ENCODE measurements at places on chromosomes 6 and 20.

GRCh38 chr20:17840423-17840822 lies 128.2 kb downstream of the SNX5 start:
- no peak for DNase-seq

- no peak for DNase-seq
Observed at GRCh38 chr6:106275692-106276091, 49.9 kb downstream of the ATG5 start.

DNA sequence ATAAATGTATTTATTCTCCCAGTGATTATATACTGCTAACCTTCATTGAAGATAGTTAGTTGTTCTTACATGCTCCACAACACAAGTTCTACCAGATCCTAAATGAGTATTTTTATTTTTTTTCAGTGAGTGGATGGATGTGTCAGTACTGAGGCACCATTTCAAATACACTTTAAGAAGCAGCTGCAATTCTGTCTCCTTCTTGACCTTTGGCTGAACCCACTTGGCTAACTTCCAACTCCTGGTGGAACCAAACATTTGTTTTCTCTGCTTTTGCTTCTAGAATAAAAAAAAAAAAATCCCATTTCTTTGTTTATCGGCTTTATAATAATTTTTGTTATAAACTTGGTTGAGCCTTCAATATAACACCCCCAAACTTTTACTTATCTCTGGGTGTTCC lies 458.3 kb upstream of the MAP3K7 start:
- DNase-seq: peak; percentile 2

DNA sequence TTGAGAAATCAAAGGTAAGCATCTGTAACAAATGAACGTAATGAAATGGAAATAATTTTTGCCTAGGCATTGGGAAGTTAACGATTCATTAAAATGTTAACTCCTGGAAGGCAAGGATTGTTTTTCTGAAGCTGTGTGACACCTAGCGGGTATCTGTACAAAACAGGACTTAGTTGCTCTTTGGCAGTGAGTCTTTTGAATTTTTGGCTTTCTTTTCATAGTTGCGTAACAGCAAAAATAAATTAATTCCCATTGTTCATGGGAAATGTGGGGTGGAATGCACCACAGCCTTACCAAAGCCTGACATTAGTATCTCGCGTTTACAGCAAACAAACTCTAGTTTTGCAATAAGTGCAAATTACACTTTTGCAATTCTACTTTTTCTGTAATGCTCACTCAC lies 92.7 kb upstream of the DTNBP1 start:
- no peak for DNase-seq

DNA sequence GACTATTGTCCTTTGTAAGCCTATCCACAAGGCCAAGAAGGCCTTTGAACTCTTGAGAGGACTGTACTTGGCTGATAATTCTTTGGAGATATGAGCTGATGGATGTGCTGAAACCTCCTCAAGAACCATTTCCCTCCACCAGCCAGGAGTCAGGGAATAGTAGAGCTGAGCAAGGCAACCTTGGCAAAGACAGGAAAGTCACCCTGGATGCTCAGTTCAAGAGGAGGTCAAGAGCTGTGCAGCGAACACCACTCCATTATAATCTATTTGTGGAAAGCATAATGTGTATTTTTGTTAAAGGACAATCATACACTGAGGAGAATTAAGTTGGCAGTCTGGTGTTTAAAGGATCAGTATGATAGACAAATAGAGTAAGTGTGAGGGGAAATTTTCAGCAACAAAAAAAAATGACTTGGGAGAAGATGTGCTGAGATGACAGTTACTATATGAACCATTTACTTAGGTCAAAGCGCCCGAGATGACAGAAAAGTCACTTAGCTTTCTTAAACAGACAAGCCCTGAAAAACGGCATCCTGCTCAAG lies 177.2 kb upstream of the COL21A1 start:
- no peak for DNase-seq
